Right cardiac atrium (tissue), 5 donors: ENCODE measurements at places on chromosomes 7 and 10. TPM values are rescaled to one million over a fixed set of nuclear protein-coding genes. Genes with fewer than 3 reads are reported as not detected.

GRCh38 chr10:14742382-14742781 lies 32.3 kb downstream of the FAM107B start:
- no peak for DNase-seq

GRCh38 chr7:85686401-85687181 lies 499.7 kb upstream of the SEMA3D start:
- DNase-seq = no peak

DNA sequence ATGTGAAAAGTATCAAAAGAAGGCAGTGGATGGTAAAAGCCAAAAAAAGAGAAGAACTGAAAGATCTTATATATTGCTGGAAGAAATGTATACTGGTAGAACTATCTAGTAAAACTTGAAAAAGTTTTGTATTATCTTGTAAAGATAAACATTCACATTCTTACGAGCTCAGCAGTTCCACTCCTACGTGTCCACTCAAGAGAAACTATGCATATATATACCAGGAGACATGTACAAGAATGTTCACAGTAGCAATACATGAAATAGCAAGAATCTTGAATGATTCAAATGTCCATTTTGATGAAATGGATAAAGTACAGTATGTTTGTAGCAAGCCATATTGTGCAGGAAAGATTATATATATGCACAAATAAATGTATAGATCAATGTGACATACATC lies 155.0 kb downstream of the RNF133 start:
- no peak for DNase-seq

GRCh38 chr10:68099736-68100135 lies 9.6 kb upstream of the MYPN start:
- DNase-seq = no peak

GRCh38 chr10:10222304-10222841 lies 795.3 kb upstream of the CELF2 start:
- no peak for DNase-seq

DNA sequence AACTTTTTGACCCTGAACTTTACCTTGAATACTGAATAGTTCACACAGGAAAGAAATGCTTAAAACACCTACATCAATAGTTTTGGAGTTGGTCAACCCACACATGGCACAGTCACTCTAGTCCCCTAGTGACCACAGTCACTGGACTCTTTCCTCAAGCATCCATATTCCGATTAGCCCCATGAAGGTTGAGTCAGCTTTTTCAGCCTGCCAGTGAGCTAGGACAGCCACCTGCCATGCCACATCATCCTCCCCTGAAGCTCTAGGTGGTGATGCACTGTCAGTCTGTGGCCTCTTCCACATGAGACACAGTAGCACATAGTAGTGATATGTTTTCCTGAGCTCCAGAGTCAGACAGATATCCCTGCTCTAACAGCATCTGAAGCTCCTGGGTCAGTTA lies 537.2 kb downstream of the XPNPEP1 start:
- no peak for DNase-seq

GRCh38 chr7:155918720-155919390 lies 106.6 kb upstream of the SHH start:
- DNase-seq = no peak

GRCh38 chr7:22884911-22885788 lies 62.5 kb upstream of the TOMM7 start:
- no peak for DNase-seq

- DNase-seq = no peak
These were observed 292.5 kb upstream of the VSTM2A start for GRCh38 chr7:54249686-54250085.

- no peak for DNase-seq
These were observed 21.3 kb downstream of the SRPK2 start for GRCh38 chr7:105367458-105367857.

- no peak for DNase-seq
These were observed 3.7 kb upstream of the AOC1 start for GRCh38 chr7:150848561-150849115.

DNA sequence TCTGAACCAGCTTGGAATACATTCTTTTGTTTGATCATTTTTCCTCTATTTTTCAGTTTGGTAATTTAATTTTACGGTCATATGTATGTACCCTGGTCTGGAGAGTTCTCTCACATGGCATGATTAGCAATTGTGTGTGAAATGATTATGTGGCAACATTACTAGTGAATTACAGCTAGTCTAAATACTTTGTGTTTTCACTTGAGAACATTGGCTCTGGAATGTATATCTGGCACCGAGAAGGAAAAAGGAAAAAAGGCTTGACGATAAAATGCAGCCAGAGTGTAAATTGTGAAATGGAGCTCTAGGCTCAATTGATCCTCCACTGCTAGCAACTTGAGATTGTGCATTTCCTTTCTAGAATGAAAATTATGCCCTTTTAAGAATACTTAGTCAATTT lies 397.2 kb downstream of the EXOC4 start:
- no peak for DNase-seq

DNA sequence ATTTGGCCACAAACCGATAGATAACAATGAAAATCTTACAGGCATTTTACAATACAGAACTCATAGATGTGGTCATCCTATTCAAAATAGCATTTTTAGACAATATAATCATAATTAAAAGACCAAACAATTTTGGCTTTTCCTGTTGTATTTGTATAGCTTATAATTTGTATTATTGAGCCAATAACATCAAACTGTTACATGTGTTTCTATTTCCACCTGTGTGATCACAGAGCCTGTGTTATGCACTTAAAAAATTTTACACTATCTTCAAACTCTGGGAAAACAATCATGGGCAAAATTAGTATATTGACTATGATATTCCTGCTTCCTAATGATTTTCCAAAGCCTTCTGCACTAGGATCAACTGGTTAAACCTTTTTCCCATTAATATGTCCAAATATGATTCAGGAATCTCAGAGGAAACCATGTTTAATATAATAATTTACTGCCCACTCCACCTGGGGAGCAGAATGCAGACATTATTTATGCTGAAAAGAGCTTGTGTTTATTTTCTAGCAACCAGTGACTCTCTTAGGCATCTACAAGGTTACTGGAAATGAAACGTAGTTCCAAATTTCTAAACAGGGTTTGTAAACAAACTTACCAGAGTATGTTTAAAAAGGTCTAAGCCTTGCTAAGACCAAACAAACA lies 1.7 kb downstream of the RHOBTB1 start:
- no peak for DNase-seq

DNA sequence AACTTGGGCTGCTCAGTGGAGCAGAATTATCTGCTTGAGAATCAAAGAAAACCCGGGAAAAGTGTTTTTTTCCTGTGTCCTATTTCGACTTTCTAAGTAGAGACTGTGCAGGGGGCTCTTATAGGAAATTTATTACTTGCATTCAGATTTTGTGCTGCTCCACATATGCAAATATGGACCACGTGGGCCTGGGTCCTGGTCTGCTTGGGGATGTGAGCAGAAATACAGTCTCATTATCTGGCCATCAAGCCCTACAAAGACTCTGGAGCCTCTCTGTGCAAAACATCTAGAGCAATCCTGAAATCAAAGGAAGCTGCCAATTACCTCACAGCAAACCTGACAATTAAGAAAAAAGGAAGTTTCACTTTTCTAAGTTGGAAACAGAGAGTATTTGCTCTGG lies 216.9 kb downstream of the LRMDA start:
- DNase-seq = no peak

DNA sequence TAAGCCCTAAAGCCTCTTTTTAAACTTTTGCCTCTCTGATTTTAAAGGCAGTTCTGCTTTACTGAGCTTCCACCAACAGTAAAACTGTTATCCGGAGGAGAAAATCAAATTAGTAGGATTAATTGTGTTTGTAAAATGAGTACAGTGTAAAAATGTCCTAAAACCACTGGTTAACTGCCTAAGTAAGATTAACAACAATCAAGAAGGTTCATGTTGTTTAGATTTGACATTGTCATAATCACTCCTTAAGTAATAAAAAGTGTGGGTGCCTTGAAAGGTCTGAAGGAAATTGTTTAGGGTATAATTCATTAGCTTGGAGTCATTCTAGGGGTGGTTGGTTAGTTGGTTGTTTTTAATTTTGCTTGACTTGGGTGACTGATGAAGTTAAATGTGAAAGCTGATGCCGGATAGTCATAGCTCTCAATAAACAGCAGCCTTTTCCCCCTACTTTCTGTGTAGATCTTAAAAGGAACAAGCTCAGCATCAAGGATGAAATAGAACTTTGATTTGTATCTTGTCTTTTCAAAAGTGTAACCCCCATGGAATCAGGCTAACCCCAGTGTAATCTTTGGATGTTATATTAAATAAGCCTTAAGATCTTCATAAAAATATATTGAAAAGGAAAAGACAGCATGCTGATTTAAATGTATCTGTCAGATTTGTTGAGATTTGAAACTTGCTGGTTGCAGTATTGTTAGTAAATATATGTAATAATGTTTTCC lies 148.3 kb downstream of the ARID5B start:
- no peak for DNase-seq

DNA sequence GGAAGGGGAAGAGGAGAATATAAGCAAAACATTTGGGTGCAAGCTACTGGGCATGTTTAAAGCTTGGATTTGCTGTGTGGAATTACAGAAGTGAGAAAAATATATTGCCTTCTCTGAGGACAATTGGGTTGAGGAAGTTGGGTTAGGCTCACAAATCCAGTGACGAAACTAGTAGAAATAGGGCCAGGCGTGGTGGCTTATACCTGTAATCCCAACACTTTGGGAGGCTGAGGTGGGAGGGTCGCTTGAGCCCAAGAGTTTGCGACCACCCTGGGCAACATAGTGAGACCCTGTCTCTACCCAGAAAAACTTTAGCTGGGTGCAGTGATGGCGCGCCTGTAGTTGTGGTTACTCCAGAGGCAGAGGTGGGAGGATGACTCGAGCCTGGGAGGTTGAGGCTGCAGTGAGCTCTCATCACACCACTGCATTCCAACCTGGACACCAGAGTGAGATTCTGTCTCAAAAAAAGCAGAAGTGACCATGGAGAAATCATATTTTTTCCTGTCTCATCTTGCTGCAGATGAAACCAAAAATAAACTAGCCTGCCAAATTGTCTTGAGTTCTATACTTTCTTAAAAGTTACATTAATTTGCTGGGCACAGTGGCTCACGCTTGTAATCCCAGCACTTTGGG lies 22.4 kb downstream of the NRBF2 start:
- DNase-seq = peak; percentile 34

DNA sequence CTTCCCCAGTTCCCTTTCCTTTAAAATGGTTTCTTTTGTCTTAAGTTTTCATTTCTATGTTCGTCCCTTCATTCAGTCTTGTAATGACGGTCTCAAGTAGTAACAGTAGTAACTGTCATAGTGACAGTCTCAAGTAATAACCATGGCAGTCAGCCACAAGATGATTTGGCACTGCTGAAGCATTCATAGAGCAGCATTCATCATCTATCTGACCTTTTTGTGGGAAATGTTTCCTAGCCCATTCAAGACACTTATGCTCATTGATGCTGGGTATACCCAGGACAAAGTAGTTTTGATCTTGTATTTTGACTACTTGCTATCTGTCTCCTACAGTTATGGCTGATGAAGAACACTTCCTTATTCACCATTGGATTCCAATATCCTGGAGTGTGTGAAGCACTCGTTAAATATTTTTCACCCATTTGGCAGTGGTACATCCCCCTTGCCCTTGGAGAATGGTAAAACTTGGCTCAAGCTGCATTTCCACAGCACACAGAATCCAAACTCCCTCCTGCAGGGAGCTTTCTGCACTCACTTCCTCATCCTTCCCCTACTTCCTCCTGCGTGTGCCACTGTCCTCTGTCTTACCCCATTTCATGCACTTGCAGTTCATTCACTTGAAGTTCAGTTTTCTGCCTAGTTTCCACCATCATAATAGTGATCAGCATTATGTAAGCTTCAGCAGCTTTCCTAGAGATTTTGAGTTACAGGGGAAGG lies 19.0 kb downstream of the GIMAP4 start:
- no peak for DNase-seq

GRCh38 chr10:98076086-98076485 lies 45.7 kb upstream of the CRTAC1 start:
- no peak for DNase-seq

DNA sequence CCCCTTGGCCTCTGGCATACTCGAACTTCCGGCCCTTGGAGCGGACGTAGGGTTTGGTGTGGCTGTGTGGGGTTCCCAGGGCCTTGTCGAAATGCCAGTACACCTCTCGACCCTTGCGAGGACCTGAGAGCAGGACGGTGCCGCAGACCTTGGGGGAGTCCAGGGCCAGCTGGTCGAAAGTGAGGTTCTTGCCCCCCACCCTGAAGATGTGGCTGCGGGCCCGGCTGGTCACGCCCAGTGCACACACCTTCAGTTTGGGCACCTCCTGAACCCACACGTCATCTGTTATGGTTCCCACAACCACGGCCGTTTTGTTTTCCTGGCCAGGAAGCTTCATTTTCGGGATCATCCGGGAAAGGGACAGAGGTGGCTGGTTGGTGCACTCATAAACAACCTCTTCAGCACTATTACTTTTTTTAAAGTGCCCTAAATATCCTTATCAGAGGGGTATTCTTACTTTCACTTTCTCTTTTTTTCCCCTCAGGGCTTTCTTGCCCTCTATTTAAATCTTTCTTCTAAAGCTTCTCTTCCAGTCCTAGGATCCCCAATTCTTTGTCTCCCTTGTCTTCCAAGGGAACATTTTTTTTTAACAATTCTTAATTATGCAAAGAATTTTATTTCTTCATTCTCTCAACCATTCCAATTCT lies 44.9 kb upstream of the FAM3C start:
- DNase-seq = no peak

DNA sequence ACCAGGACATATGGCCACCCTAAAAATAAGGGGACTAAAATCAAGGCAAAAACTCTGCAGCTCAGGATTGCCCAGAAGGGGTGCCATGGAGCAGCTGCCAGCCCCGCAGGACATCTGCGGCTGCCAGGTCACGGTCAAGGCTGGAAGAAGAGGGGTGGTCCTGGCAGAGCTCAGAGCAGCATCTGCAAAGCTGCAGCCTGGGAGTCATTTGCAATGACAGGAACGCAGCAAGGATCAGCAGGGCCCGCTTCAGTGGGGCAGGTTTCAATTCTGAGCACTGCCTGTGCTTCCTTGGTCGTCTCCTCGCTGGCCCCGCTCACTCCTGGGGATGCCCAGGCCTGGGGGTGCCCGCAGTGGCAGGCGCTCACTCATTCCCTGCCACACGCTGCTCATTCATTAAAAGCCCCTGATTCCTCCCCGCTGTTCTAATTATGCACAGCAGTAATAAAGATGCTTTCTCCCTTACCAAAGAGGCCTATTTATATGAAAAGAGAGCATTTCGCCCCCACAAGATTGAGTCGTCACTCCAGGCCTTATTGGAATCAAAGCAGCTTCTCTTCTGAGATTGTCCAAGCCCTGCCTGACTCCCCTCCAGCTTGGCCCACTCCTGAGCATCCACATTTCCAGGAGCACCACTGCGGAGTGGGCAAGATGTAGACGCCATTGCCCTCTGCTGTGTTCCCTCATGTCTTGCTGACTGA lies 4.6 kb downstream of the HSPA12A start:
- no peak for DNase-seq

- no peak for DNase-seq
These were observed 14.4 kb upstream of the COL1A2 start for GRCh38 chr7:94380264-94380663.

Gene GBX1
- total RNA-seq = 0.40 TPM

Gene ZNF138
- total RNA-seq = 5.4 TPM

Gene SYT15
- 3.3 TPM for total RNA-seq

Gene TMEM229A
- total RNA-seq = 0.76 TPM

Gene ZFYVE27
- total RNA-seq = 14.8 TPM

Gene GRB10
- 52.0 TPM for total RNA-seq

Gene TET1
- 2.8 TPM for total RNA-seq

Gene SPDYE8
- total RNA-seq = not detected

Gene STEAP1B
- total RNA-seq = 0.40 TPM

Gene AZGP1
- total RNA-seq = 28.8 TPM

Gene GRIFIN
- total RNA-seq = not detected

Gene PRRT4
- 0.34 TPM for total RNA-seq

Gene STRIP2
- total RNA-seq = 14.3 TPM

Gene PRKAR1B
- 23.8 TPM for total RNA-seq

Gene EEPD1
- total RNA-seq = 7.8 TPM

Gene FEZF1
- not detected for total RNA-seq

Gene RINT1
- 12.5 TPM for total RNA-seq

Gene ZNF775
- 5.1 TPM for total RNA-seq
